ENCODE measurements at places on chromosomes 6 and 20.

DNA sequence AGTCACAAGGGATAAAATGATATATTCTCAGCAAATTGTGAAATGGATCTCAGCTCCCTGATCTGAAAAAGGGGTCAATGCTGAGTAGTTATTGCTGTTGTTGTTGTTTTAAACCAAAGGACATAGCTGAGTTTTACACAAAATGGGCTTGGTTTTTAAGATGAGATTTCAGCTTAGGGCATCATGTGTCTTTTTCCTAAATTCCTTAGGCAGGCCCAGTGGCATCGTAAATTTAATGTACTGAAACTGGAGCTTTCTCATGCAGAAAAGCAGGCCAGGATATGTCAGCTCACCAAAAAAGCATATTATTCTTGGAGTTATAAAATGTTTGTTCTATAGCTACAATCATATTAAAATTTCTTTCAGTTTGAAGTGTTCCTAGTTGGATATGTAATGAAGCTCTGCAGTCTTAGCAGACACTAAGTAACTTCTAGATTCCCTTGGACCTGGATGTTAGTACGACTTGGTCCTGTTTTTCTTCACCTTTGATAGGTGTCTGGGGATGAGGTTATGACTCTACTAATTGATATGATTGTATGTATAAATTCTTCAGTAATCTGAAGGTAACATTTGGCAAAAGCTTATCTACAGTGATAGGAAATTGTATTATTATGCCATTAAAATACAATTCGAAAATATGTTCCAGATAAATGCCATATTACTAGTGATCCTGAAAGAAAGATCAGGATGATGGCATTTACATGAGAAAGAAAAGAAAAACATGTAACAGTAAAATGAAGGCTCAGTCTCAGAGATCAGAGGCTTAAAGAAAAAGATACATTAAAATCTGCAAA is 663.3 kb downstream of the RFPL4B start:
- no peak for DNase-seq

GRCh38 chr6:157994125-157994795 is 12.6 kb downstream of the SYNJ2 start:
- DNase-seq = no peak

- no peak for DNase-seq
Observed at GRCh38 chr6:84161190-84161589, 66.3 kb downstream of the CEP162 start.

DNA sequence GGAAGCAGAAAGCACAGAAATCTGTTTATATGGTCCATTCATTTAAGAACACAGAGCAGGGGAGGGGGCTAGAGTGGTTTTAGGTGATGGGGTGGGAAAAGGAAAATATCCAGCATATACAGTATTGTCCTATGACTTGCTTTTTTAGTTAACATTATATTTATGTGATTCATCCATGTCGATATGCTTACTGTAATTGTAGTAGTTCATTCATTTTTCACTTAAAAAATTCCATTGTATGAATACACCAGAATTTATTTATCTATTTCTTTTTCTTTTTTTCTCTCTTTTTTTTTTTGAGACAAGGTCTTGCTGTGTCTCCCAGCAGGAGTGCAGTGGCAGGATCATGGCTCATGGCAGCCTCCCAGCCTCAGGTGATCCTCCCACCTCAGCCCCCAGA is 9.6 kb upstream of the PRIM2 start:
- no peak for DNase-seq

GRCh38 chr20:38032585-38033329 is 499 bp downstream of the TTI1 start:
- peak; percentile 59 for DNase-seq

GRCh38 chr6:10449751-10450150 is 34.9 kb upstream of the TFAP2A start:
- peak; percentile 23 for DNase-seq

DNA sequence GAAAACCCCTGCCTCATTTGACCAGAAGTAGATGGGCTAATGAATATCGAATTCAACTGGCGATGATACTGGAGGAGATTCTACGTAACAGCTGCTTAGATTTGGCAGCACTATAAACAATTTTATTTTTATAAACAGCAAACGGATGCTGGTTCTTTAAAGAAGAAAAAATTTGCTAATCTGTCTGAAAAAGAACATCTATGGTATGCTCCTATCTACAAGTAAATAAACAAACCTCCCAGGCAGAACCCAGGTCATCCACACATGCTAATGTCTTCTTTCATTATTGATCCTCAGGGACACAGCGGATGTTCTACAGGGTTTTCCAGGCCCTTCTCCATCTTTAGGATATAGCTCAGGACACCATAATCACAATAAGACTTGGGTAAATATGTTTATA is 291.3 kb downstream of the ALDH8A1 start:
- no peak for DNase-seq

GRCh38 chr6:24935366-24936152 is at the start of gene RIPOR2:
Gene RIPOR2, minus strand, starts transcription at chr6:24935960. Its CDS starts 62 bp downstream, at chr6:24935898.
- DNase-seq = no peak

DNA sequence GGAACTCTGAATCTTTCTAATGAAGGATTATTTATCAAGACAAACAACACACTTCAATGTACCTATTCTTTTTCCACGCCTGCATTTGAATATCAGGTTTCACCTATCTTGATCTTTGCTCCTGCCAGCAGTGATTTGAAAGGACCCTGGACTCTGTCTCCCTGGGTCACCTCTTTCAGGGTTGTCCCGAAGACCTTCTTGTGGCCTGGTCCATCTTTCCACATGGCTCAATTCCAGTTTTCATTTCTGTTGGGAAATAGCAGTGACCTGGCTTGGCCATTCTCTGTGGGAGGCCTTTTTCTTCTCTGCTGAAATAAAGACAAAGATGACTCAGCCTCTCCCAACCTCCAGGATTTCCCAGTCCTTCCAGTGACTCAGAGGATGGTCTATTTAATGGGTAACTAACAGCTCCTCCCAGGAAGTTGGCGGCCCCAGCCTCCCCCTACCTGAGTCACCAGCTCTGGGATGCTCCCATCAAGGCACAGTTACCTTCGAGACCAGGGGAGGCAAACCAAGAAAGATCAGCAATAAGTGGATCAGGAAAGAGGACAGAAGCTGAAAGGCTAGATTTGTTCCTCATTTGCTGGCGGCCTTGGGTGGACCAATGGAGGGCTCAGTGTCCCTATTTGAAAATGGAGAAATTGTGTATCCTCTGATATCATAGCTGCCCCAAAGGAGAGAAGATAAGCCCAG is 120.2 kb upstream of the RNF24 start:
- DNase-seq = peak; percentile 99

DNA sequence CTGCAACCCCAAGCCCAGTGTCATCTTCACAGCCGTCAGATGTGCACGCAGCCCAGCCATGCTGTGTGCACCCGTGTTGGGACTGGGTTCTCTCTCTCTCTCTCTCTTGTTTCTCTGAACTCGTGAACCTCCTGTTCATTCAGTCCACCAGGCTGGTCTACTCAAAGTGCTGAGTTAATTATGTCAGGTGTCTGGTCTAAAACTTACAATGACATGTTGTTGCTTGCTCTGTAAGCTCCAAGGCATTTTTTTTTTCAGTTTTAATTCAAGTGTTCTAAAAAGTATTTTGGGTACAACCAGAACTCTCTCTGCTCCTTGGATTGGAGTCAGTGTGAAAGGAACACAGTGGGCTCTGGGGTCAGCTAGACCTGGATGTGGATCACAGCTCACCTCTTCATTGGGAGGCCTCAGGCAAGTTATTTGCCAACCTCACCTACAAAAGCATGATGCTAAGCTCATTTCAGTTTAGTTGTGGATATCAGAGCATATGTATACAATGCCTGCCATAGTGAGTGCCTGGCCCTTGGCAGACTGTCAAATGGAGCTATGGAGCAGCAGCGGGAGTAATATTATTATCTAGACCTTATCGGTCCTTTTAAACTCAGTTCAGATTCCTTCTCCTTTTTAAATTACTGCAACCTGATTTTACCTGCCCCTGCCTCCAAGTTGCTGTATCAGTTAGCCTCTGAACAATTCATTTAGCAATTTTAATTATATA is 59.5 kb downstream of the PLEKHG1 start:
- DNase-seq = no peak

GRCh38 chr6:46581459-46582177 is 71.0 kb downstream of the CYP39A1 start:
- DNase-seq = no peak

- DNase-seq = no peak
Observed at GRCh38 chr6:125586605-125587004, 162.8 kb upstream of the HEY2 start.

DNA sequence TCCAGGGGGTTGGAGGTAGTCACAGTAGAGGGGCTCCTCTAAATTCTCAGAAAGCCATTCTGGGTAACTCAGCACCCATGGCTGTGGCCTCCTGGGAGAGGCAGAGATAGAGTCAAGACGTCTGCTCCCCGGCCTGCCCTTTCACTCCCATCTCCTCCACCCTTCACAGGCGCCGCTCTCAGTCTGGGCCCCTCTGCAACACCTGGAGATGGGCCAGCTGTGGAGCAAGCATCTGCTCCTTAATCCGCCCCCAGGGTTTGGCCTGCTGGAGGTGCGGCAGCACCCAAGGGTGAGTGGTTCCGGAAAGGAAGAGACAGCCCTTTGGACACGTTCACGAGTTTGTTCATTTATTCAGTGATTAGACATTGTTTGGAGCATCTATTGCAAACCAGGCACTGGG is 271.3 kb downstream of the BMP7 start:
- DNase-seq = no peak

DNA sequence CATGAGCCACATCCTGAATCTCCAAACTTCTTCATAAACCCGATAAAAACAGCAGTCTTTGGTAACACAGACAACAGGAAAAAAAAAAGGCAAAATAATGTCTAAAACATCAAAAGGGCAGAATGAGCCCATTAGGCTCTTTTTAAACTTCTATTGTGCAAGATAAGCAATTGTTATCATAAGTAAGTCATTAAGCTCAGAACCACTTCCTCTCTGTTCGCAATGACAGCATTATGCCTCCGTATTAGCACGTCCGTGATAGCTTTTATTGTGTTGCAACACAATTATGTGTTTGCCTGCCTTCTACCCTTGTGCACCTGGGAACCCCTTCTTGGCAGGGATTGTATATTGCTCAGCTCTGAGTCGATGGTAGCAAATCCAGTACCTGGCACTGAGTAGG is 147.1 kb downstream of the LRFN2 start:
- DNase-seq = no peak

- no peak for DNase-seq
Observed at GRCh38 chr6:28567506-28567905, 41.8 kb downstream of the GPX5 start.

GRCh38 chr6:90495216-90495817 is 91.6 kb downstream of the MAP3K7 start:
- no peak for DNase-seq

DNA sequence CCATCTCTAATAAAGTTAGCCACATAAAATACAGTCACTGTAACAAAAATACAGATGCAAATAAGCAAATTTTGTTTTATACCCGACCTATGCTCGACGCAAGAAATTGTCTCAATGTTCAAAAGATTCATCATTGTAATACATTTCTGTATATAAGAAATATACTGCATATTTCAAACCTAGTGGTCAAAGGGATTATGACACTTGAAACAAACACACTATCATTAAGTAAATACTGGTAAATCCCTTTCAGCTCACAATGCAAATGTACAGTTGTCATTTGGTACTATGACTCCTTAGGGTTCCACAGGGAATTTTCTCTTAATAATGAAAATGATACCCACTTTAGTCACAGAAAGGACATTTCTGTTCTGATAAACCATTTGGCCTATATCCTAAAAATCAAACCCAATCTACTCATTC is 2.2 kb downstream of the HIVEP2 start:
- no peak for DNase-seq

DNA sequence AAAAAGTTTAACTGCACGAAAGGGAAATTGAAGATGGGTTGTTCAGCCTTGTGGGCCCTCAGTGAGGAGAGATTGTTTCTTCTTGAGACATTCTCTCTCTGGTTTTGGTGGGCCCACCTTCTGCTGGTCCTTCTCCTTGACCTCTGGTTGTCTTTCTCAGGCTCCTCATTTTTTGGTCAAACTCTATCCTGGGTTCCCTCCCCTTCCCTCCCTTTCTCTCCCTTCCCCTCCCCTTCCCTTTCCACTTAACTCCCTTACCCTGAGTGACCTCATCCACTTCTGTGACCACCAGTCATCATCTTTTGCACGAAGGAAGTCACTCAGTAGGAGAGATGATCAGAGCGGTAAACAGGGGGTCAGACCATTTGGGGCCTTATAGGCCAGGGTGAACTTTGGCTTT is 71.5 kb upstream of the RALY start:
- no peak for DNase-seq

GRCh38 chr6:96186516-96187195 is 170.9 kb downstream of the FUT9 start:
- DNase-seq = no peak

GRCh38 chr6:50143011-50143719 is 93.4 kb upstream of the DEFB112 start:
- no peak for DNase-seq

DNA sequence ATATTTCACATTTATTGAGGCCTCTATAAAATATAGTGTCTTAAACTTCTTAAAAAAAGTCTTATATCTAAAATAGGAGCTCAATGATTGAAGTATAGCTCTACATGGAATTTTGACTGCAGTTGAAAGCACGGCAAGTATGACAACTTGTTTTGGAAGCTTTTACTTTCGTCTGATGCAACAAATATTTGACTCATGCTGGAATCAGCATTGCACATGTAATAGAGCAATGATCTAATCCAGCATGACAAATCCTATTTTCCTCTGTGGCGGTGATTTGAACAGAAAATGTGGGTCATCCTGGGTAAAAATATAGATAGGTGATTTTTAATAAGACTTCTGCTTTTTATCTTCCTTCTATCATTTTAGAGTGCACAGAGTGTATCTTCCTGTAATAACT is 111.6 kb downstream of the TINAG start:
- no peak for DNase-seq

DNA sequence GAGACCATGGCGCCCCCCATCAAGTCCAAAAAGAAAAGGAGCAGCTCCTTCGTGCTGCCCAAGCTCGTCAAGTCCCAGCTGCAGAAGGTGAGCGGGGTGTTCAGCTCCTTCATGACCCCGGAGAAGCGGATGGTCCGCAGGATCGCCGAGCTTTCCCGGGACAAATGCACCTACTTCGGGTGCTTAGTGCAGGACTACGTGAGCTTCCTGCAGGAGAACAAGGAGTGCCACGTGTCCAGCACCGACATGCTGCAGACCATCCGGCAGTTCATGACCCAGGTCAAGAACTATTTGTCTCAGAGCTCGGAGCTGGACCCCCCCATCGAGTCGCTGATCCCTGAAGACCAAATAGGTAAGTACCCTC is 41.7 kb upstream of the NAA20 start:
- DNase-seq = no peak

- no peak for DNase-seq
Observed at GRCh38 chr6:16764188-16764950, 3.1 kb upstream of the ATXN1 start.

DNA sequence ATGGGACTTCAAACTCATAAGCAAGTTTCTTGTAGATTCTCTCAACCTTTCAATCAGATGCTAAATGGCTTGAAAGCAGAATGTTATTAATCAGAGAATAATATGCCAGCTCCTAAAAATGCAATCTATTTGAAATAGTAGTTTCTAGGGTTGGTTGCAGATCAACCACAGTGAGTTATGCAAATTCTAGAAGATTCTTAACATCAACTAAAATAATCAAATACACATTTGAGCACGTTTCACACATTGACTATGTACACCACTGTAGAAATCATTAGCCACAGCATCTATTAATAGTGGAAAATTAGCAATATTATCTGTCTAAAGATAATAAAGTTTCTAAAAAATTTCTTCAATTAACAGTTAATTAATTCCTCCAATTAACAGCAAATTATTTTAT is 141.9 kb upstream of the GJE1 start:
- DNase-seq = no peak

GRCh38 chr6:147707524-147707923 is 199.0 kb downstream of the SAMD5 start:
- DNase-seq = no peak

- no peak for DNase-seq
Observed at GRCh38 chr6:136751522-136751956, 40.7 kb downstream of the MAP3K5 start.

Data from SW 1271 (cell line).